ENCODE measurements at places on chromosomes 5 and 9.

- DNase-seq: no peak
Observed at GRCh38 chr9:124014956-124015660, 3.5 kb downstream of the LHX2 start.

- no peak for DNase-seq
Observed at GRCh38 chr9:128121924-128122808, 5.4 kb downstream of the PTGES2 start.

DNA sequence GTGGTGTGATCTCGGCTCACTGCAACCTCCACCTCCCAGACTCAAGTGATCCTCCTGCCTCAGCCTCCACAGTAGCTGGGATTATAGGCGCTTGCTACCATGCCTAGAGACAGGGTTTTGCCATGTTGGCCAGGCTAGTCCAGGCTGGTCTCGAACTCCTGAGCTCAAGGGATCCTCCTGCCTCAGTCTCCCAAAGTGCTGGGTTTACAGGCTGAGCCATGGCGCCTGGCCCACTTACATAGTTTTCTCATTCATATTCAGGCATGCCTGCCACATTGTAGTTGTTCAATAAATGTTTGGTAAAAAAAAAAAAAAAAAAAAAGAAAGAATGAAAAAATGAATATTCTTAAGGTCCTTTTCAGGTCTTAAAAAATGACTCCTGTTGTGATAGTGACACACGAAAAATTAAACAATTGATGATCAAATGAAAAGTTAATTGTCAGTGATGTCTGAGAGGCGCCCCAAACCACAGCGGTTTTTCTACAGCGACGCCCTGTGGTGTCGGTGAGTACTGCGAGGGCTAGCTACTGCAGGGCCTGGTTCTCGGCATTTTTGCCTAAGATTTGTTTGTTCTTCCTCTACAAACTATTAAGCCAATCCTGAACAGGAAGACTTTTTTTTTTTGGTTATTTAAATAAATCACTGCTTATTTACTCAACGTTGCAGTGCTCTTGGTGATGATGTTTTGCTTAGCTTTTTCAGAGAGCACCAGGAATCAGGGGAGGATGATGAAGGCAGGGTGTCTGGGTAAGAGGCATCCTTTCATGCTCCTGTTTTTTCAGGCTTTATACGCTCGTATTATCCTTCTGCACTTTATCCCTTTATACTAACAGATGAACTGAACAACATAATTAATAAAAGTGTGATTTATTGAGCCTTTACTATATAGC lies 67.0 kb upstream of the DPYSL3 start:
- peak; percentile 4 for DNase-seq

- no peak for DNase-seq
Observed at GRCh38 chr5:178777520-178777919, 47.1 kb upstream of the ZNF354A start.

- no peak for DNase-seq
Observed at GRCh38 chr9:80383331-80383730, 811.6 kb downstream of the TLE4 start.

DNA sequence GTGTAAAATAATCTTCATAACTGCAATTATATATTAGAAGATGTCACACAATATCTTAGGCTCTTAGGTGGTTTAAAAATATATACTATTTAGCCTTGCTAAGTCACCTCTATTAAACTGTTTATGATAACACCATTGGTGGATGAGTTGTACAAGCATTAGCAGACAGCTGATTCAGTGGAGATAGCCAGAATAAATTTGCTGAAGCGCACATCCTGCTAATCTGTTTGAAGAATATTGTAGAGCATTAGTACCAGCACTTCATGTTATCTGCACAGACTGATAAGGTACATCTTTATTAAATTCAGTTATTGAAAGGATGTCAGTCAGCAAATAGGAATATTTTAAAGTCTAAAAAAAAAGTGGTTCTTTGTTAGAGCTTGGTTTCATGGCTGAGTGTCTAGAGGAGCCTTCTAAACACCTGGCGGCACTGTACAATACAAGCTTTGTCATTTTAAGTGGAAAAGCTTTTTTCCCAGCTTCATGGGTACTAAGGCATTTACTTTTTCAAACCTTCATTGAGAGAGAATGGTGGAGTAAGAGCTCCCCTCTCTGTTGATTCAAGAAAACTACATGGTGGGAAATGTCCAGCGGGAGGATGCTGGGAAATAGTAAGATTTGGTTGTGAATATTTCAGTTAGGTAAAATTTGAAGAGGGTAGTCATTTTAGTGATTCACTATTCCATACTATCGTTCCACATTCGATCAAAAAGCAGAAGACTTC lies 275.1 kb downstream of the SLF1 start:
- no peak for DNase-seq

DNA sequence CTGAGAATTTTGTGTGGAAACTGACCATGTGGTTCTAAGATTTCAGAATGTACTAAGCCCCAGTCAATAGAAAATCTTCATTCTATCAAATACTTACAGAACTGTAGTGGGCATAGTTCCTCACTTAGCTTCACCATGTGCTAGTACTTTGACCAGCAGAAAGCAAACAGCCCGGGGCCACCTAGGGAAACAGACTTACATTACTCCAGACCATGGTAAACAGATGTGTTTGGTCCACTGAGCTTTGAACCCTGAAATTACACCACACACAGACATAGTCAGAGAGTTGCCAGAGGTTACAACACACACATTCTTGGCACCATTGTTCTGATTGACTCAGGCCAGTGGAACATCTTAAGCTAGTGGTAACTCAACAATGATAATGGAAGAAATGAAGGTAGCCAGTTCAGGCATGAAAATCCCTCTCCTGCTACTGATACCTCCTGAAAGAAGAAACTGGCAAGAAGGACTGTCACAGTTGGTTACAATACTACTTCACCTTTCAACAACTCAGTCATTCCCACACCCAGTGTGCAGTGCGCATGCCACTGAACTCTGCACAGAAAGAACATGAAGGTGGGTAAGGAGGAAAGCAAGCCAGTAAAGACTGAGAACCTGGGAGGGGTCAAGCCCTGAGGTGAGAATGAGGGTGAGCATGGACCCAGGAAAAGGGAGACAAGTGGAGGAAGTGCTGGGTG lies 18.7 kb upstream of the LECT2 start:
- no peak for DNase-seq

GRCh38 chr9:96376891-96377874 lies 6.3 kb downstream of the SLC35D2 start:
- no peak for DNase-seq

DNA sequence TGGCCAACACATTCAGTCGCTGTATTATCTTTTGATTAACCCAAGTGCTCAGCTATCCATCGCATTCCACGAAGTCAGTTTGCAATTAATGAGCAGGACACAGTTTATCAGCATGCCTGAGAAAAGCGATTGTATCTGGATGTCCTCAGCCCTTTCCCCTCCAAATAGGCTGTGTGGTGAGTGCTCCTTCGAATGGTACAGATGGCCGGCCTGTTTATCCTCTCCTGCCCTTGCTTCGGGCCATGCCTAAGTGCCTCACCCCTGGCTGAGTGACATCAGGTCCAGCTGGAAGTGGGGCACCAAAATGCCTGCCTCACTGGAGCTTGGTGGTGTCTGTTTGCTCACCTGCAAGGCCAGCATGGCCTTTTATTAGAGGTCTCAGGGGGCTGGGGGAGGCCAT lies 317.3 kb downstream of the GADD45G start:
- no peak for DNase-seq

- DNase-seq: peak; percentile 16
Observed at GRCh38 chr5:73591102-73591695, 25.7 kb downstream of the UTP15 start.

GRCh38 chr5:109196823-109197160 lies 213.0 kb downstream of the PJA2 start:
- DNase-seq: no peak

DNA sequence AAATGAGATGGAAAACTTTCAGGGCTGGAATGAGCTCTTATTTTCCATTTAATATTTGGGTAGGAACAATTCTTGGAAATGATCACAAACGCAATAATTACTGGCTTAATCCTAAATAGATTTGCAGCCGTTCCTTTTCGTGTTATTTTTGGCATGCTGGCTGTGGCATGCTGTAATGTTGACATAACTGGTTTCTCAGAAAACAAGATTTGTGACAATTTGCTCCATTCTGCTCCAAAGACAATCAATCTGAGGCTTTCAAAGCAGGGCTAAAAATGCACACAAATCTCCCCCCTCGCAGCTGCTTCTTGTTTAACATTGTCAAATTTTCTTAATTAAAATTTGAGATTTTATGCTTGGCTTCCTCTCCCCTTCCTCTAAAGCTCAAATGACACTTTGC lies 151.2 kb downstream of the TTC39B start:
- DNase-seq: no peak

DNA sequence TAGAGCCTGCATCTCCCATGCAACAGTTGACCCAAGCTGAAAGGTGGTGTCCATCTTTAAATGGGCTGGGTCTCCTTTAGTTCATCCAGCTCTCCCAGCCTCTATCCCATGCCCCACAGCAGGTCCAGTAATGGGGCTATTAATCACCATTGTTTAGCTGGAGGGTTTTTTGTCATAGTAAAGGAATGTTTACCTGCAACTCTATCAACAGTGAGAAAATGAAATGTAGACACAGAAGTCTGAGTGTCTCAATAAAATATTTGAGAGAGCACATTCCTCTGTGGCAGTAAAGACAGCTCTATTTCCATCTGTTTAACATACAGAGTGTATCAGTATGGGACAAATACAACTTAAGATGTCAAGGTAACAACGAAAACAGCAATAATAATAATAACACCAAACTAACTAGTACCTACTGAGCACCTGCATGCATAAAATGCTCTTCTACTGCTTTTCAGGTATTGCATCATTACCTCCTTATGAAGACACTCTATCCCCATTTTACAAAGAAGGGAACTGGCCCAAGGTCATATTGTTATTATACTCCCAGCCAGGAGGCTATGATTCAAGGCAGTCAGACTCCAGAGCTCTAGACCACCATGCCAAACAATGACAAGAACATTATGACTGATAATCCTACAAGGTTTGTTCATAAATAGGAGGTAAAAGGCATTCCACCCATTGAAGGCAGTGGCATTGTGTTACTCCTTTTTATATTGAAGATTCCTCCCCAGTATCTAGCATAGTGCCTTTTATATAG lies 21.0 kb upstream of the C5orf58 start:
- no peak for DNase-seq

GRCh38 chr9:28456861-28457260 lies 883.6 kb upstream of the C9orf72 start:
- DNase-seq: no peak

GRCh38 chr5:144487761-144488160 lies 317.1 kb downstream of the KCTD16 start:
- no peak for DNase-seq

DNA sequence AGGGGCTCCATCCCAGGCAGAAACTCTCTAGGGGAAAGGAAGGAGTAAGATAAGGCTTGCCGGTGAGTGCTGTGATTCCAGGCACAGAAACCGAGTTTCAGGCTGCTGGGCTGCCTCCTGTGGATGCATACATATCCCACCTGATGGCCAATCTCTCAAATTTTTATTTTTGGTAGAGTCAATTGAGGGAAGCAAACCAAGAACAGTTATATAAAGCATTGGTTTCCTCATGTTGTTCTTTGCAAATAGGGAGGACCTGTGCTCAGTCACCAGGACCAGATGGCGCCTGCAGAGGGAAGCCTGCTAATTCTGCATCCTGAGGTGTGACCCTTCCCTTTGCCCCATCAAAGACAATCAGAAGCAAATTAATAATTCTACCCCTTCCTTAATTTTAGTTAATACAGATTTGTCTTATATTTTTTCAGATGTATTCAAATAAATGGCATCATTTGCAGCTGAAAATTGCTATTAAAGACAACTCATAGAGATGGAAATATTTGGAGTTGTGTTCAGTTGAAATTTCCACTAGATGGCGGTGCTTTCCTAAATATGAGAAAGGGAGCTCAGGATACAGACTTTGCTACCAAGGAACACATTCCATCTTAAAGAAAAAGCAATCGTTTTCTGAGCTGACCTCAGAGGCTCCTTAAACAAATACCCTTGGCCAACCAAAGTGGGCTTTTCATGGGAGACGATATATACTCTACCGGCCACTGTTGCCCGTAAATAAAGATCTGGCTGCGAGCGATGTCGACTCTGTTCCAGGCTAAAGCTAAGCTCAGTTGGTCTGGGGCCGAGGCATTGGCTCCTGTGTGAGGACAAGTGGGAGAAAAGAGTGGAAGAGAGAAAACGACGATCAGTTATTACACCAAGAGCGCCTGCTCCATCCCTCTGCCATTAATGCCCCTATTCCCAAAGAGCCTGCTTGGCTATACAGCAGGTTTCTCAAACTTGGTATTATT lies 225.7 kb upstream of the KLF9 start:
- no peak for DNase-seq

GRCh38 chr5:140073296-140073695 lies 30.2 kb upstream of the NRG2 start:
- no peak for DNase-seq

DNA sequence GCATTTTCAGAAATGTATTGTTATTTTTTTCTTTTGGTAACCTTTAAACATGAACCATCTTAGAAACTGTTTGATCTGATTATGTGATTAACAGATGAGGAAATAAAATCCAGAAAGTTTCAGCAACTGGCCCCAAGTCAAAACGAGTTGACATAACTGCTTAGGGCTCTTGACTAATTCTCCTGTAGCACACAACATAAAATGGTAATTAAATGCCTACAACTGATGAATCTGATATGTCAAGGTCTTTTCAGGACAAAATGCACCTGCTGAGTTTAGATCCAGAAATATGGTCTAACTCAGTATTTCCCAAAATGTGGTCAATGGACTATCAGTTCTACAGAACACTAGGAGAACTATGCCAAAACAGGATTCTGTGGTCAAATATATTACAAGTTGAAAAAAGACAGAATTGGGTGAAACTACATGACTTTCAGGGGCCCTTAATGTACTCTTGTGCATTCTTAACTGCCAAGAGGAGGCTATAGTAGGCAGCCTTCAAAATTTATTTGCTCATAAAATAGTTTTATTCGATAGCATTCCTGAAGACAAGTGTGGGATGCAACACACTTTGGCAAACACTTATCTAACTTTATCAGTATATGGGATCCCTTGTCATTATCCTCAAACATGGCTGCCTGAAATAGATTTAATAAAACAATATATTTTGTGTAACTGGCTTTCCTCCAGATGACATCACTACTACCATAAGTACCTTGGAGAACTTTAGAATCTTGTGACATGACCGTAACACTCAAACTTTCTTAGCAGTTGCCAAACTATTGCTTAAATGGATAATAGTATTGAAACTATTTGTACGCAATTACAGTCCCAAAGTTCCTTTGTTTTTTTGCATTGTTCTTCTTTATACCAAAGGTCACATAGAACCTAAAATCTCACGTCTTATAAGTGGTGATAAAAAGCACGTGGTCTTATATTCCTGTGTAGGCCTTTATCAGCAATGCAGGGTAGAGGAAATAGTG lies 59.4 kb downstream of the FBN2 start:
- no peak for DNase-seq

- no peak for DNase-seq
Observed at GRCh38 chr9:88738709-88739108, 203.7 kb downstream of the NXNL2 start.

GRCh38 chr9:122426723-122427122 lies 51.0 kb downstream of the OR1J1 start:
- no peak for DNase-seq

DNA sequence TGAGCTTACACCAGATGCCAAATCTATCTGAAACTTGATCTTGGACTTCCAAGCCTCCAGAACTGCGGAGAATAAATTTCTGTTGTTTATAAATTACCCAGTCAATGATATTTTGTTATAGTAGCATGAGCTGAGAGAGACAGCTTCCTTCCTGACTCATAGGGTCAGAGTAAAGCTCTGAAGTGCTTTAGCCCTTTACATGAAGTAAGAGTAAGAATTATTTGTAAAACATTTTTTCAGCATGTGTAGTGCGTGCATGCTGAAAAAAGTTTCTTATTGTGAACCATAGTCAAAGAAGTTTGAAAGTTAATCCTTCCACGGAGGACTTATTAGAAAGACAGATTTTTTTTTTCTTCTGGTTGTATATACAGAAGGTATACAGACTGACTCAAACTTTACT lies 172.4 kb downstream of the DMRT2 start:
- DNase-seq: no peak
